Fibroblast of skin of right biceps (primary cell): ENCODE measurements at places on chromosomes 4 and X.

DNA sequence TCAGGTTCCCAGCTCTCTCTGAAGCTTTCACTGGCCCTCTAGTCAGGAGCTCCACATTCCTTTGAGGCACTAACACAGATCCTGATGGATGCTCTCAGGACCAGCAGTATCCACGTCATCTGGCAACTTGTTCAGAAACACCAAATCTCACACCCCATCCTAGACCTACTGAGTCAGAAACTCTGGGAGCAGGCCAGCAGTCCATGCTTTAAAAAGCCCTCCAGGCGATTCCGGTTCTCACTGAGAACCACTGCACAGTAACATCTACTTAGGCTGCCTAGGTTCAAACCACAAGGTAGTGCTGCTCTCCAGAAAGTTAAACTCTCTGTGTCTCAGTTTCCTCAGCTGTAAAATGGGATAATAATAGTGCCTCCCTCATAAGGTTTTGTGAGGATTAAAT is 55.3 kb downstream of the CCDC158 start:
- peak; percentile 35 for DNase-seq

- DNase-seq, result no peak
Measured at GRCh38 chrX:155115174-155115819, 44.0 kb downstream of the BRCC3 start.

DNA sequence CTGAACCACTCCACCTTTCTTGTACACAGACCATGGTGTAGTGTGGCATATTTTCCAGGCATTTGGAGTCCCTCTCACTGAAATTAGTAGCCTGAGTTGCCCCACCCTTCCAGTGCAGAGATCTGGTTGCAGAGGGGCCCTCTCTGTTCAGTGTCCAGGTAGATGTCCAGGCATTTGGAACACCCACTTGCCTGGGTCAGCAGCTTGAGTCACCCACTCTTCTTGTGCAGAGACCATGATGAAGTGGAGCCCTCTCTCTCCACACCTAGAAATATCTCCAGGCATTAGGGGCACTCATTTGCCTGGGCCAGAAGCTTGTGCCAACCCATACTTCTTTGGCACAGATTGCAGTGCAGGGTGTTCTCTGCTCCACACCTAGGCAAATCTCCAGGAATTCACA is 2733.3 kb downstream of the PCDH7 start:
- no peak for DNase-seq

DNA sequence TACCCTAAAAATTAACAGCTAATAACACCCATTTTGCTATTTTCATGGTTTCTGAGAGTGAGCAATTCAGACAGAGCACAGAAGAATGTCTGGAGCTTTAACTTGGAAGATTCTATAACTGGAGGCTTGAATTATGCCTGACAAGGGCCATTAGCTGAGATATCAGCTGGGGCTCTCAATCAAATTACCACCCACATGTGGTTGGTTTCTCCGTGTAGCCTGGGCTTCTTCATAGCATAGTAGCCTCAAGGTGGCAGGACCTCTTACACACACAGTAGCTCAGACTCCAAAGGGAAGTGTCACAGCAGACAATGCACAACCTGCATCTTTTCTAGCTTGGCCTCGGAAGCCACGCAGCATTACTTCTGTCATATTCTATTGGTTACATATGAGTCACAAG is 127.3 kb downstream of the EFHC2 start:
- DNase-seq, result no peak
